ENCODE measurements at places on chromosomes 4 and X.

DNA sequence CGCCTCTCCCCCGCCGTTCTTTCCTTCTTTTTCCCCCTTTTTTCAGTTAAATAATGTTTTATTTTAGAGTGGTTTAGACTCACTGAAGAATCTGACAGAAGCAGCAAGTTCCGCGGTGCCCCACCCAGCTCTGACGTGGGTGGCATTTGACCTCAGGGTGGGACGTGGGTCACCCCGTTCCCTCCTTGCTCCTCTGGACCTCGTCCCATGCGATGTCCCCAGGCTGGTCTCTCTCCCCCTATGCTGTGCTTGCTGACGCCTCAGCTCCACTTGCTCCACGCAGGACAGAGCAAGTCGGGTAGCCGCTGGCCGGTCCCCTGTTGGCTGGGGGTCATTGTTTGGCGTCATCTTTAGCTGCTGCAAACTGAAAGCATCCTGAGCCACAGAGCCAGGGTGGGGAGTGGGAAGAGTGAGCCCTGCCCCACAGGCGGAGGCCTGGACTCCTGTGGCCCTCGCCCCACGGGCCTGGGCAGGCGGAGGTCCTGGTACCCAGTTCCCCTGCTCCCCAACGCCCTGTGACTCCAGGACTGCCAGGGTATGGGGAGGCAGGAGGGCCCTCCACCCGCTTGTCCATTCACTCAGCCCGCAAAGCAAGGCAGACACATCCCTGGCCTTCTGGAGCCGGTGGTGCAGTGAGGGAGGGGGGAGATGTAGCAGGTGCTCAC is 30.8 kb downstream of the TRMT44 start:
- DNase-seq: no peak

DNA sequence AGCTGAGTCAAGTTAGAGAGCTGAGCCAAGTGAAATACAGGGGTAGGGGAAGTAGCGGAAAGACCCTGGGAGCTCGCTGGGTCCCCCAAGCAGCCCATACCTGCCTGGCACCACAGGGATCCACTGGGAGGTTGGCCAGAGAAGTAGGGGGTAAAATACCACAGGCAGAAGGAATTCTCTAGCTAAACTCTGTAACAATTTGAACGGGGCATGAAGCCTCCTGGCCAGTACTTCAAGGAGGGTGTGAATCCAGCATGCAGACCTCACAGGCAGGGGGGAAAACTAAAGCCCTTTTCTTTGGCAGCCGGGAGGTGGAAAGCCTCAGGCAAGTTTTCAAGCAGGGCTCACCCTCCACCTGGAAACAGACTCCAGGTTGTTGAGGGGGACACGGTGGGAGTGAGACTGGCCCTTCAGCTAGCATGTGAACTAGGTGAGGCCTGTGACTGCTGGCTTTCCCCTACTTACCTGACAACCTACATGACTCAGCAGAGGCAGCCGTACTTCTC is 3.7 kb upstream of the UGT2A1 start:
- DNase-seq: no peak

- DNase-seq: peak; percentile 41
Observed at GRCh38 chr4:21507439-21507838, 441.1 kb downstream of the KCNIP4 start.

DNA sequence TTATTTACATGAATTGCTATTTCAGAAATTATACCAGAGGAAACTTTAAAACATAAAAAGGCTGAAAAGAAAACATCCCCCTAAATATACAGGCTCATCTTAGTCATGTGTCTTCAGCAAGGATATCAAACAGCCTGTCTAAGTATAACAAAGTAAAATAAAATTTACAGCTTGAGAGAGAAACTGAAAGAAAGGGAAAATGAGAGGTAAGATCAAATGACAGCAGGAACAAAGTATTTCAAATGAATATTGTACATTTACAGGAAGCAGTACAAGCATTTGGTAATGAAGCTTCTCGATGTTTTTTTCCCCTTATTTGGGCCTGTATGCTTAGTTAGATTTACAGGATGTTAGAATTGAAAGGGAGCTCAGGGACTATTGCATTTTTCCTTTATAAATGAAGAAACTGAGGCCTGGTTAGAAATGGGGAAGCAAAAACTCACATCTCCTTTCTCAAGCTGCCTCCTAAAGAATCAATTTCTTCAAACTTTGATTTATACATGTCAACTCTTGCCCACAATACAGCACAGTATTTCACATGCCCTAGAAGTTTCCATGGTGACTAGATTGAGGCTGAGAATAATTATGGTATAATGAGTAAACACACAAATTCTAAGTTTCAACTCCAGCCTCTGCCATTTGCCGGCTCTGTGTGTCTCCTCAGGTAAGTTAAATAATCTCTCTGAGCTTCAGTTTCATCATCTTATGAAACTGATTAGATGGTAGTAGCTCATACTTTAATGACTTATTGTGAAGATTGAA is 29.3 kb downstream of the DAPP1 start:
- no peak for DNase-seq

DNA sequence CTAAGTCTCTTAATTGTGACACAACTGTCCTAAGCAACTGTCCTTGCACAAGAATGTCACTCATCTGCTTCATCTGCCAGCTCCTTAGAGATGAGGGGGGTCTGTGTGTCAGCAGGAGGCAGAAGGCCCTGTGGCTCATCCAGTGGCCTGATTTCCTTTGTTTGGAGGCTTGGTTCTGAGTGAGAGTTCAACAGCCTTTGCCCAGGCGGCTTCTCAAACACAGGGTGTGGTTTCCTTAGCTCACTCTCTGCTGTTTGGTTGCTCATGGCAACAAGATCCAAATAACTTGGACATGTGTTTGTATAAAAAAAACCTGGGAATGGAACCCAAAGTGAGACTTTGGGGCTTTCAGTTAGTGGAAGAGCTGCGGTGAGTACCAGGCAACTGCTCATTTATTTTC is 46.6 kb downstream of the MAP7D3 start:
- DNase-seq: peak; percentile 55

GRCh38 chr4:100082852-100083251 is 107.4 kb downstream of the DDIT4L start:
- no peak for DNase-seq

GRCh38 chr4:147136310-147136709 is 190.6 kb upstream of the TTC29 start:
- DNase-seq: no peak

- no peak for DNase-seq
Observed at GRCh38 chr4:176207839-176208238, 12.5 kb upstream of the SPATA4 start.

DNA sequence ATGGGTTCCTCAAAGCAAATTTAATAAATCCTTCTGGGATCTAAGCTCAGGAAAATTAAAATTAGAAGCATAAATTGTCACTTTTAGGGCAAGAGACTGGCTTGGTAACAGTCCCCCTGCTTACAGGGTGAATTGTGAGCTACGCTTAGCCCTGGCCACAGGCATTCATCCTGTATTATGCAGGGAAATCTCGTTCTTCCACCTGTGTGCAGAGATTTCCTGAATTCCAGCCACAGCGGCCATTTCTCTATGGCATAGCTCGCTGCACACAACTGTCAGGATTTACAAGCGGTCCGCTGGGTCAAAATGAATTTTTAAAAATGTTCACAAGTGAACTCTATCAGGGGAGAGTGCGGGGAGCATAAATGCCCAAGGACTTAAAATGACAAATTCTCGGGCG is 111.9 kb downstream of the DCTD start:
- DNase-seq: no peak

GRCh38 chr4:1804638-1805492 is 11.8 kb downstream of the FGFR3 start:
- DNase-seq: no peak

DNA sequence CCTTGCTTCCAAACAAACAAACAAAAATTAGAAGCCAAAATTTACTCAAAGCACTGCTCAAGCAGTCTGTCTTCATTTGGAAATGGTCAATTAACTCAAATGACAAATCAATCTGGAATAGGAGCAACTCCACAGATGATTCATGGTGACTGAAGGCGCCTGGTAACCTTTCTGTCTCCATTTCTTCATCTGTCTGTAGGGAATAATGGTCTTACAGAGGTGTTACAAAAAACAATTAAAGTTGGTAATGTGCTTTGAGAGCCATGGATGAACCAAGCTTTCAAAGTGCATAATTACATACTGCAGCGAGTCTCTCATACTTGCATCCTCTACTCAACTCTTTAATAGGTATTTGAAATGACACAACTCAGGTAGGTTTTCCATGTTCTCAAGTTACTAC is 38.3 kb upstream of the STAG2 start:
- DNase-seq: no peak

DNA sequence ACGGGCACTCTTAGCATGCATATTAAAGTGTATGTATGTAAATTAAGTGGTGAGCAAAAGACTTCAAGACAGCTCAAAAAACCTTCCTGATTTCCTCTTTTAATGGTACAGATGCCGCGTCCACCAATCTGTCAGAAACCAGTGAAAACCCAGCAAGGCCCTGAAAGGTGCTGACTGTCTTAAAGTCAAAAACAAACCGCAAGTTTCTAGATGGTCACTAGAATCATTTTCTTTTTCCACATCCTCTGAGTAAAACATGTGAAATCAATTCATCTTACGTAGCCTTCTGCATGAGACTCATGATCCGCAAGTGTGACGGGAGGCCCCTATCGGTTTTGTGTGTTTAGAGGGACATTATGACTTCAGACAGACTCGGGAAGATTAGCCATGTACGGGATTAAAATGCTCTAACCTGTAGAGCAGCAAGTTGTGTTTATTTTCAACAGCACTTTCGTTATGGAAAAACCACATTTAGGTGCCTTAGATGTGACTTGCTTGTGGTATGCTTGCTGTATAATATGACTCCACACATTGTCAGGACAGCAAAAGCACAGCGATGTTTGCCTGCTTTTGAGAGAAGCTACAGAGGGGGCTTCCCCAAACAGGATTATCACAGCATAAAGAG is 88.2 kb upstream of the STS start:
- DNase-seq: no peak

- DNase-seq: no peak
Observed at GRCh38 chr4:125527681-125528080, 212.9 kb downstream of the FAT4 start.

DNA sequence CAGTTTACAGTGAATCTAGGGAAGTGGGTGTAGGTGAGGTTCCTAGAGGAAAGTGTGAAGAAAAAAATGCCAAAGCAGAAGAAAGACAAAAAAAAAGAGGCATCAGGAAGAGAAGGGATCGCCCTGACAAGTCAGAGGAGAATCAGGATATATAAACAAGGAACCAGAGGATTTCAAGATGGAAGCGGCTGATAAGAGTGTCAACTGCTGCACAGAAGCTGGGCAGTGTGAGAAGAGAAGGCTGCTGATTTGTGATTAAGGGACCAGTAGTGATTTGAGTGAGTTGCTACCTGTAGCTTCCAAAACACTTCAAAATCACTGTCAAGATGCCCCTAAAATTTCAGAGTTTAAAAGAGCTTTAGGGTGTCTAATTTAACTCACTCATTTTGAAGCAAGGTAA is 258.2 kb downstream of the PPP3CA start:
- no peak for DNase-seq

DNA sequence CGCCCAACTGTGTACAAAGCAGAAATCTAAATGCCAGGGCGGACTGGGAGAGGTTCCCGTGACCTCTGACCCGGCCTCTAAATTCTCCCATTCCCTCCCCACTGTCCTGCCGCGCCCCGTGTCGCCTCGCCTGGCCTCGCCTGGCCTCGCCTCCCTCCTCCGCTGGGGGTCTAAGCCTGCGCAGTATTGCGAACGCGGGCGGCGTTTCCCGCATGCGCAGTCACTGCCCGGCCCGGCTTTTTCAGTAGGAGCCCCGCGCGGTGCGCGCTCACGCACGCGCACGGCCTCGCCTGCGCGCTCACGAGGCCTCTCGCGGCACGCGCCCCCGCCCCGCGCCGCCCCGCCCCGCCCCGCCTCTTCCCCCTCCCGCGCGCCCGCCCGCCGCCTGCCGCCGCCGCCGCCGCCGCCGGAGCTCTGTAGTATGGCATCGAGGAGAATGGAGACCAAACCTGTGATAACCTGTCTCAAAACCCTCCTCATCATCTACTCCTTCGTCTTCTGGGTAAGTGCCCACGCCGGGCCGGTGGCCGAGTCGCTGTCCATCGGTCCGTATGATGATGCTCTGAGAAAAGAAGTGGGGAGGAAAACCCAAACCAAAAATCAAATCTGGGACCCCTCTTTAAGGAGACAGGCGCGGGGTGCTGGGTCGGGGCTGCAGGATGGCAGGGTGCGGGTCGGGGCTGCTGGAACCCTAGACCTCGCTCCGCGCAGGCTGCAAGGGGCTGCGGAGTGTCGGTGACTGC is at the start of gene TSPAN7:
Gene TSPAN7 (plus strand): TSS at position 417 of the 743 bp plus-strand sequence. CDS start 5 bp downstream, at position 422.
- peak; percentile 45 for DNase-seq

GRCh38 chrX:153992180-153992579 is 19.6 kb downstream of the TMEM187 start:
- no peak for DNase-seq

GRCh38 chr4:160928482-160928881 is 1235.3 kb downstream of the FSTL5 start:
- DNase-seq: peak; percentile 1

Data from HT1080 (cell line).